ENCODE measurements at places on chromosomes 6 and 20.

- DNase-seq: no peak
Measured at GRCh38 chr20:9301129-9302090, 213.0 kb upstream of the LAMP5 start.

GRCh38 chr20:9093218-9093957 lies 24.5 kb downstream of the PLCB4 start:
- no peak for DNase-seq

DNA sequence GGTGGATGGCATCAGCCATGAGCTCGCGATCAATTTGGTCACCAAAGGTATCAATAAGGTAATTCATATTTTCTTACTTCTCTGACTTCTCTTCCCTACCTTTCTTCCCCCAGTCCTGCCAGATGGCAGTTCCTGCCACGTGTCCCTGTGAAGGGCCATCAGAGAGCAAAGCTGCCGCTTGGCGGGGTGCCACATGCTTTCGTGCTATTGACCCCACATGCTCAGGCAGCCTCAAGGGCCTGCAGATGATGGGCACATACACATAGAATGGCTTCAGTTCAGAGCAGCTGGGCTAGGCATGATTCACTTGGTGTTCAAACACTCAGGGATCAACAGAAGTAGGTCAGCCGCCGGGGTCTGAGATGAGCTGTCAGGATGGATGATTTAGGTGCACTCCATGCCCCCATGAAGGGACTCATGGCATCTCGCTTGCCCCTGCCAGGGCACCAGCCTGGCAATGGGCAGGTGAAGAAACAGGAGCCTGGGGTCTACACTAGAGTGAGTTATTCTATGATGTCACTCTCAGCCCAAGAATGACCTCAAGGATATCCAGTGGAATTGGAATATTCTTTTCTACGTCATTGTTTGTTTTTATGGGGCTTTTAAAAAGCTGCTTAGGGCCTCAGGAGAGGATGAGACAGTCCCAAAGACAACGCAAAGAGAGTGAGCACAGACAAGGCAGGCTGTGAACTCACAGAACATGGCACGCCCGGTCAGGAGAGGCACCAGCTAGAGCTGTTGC lies 25.5 kb downstream of the BANF2 start:
- no peak for DNase-seq

GRCh38 chr6:126716032-126716431 lies 376.1 kb downstream of the CENPW start:
- DNase-seq: no peak

DNA sequence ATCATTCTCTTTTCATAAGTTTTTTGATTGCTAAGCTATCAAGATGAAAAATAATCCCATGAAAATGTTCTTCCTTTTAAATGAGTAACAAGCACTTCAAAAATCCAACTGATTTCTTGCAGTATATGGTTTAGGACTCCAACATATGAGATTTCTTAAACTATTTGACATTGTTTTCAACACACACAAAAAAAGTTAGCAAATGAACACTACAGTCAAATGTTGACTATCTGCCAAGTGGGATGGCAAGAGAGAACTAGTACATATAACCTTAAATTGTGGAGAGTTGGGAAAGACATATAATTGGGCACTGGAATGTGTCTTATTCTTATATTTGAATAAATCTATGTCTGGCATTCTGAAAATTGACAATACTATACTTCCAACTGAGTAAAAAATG lies 15.6 kb downstream of the COL21A1 start:
- no peak for DNase-seq

- no peak for DNase-seq
Measured at GRCh38 chr6:151488226-151488625, 5.6 kb upstream of the CCDC170 start.

DNA sequence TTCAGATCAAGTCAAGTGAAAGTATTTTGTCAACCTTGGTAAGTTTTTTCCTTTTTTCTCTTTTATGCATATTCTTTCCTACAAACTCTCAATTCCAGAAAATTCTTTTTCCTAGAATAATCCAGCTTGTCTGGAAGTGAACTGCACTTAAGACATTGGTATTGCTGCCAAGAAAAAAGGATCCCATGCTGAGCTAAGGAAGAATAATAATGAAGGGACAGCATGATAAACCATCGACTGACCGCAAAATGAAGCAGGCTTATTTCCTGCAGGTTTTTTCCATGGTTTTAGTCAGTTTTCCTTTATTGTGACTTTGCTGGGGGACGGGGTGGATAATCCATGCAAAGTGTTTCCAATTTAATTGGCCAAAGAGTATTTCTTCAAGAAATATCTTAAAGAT lies 857.6 kb upstream of the SLC35B3 start:
- DNase-seq: no peak

DNA sequence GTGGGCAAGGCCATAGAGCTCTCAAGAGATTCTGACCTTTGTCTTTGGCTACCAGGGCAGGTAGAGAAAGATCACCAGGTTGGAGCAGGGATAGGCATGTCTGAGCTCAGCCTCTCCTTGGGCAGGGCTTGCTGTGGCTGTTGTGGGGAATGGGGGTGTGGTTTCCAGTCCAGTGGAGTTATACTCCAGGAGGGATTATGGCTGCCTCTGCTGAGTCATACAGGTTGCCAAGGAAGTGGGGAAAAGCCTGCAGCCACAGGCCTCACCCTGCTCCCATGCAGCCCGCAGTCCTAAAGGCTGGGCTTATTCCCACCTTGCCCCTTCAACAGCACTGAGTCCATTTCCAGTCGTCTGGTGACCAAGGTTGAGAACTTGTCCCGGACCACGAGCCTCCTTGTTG lies 21.9 kb downstream of the MEP1A start:
- no peak for DNase-seq

- DNase-seq: peak; percentile 60
Measured at GRCh38 chr6:75893058-75893775, 144.2 kb downstream of the MYO6 start.

DNA sequence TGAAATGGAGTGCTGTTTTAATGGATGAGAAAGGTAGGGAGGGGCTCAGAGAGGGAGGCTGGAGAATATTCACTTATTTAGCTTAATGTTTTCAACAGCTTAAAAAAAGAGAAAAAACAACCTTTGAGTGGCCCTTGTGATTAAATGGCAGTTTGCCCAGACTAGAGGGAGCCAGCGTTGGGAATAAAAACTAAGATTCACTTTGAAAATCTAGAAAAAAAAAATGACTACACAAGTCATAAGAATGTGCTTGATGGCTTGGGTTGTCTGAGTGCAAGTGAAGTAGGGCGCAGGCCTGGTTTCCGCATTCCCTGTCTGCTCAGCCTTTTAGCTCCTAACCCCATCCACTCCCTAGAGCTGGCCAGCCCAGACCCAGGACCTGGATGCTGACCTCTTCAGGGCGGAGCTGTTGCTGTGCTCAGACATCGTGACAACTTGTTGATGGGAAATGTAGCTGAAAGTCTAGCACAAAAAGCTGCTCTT lies 28.9 kb downstream of the UTRN start:
- no peak for DNase-seq

- DNase-seq: no peak
Measured at GRCh38 chr6:74756923-74757322, 448.9 kb downstream of the COL12A1 start.

DNA sequence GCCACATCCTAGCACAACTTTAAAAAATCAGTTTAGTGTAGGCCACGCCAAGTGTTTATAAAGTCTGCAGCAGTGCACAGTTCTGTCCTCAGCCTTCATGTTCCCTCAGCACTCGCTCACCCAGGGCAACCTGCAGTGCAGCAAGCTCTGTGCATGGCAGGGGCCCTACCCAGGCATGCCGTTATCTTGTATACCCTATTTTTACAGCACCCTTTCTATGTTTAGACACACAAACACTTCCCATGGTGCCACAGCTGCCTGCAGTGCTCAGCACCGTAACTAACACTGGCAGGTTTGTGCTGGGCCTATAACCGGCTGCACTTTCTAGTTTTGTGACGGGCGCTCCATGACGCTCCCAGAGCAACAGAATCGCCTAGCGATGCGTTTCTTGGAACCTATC lies 43.8 kb downstream of the ZBTB46 start:
- no peak for DNase-seq

DNA sequence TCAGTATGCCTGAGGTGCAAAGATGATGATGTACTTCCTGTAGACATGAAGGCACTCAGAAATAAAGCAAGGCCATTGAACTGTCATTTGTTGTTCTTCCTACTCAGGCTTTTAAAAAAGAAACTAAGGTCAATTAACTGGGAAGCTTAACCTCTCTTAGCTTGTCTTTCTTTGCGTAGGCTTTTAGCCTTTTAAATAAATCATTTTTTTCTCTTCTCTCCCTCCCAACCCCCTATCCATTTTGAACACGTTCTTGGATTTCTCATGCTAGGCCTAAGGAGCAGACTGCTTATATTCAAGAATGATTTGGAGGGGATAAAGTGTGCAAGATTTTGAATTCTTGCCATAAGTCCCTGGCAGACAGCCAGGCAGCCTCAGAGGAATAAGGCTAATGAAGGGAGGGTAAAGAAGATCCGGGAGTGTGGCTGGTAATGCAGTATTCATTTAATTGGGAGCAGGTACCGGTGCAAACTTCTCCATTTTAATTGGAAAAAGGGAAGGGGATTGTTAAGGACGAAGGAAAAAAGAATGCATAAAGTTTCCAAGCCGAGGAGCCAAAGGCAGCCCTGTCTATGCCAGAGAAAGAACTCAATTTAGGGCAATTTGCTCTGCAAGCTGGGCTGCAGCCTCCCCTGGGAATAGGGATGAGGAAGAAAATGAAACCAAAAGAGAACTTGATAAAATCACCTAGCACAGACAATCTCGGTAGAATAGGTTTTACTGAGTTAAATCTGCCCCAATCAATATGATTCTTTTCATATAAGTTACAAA lies 343.8 kb upstream of the MMS22L start:
- peak; percentile 36 for DNase-seq

DNA sequence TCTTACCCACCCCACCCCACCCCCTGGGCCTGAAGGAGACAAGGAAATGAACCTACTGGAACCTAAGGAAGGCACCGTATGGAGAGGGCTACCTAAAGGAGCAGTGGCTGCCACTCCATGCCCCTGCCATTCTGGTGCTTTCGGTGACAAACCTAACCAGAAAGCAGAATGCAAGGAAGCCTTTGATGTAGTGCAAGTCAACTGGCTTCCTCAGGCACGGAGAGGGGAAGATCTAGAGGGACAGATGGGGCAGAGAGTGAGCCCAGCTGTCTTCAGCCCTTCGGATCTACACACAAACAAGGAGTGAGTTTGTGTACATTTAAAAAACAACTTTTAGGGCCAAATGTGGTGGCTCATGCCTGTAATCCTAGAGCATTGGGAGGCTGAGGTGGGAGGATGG lies 39.5 kb downstream of the PPP1R16B start:
- no peak for DNase-seq

- DNase-seq: no peak
Measured at GRCh38 chr6:129105793-129106192, 222.9 kb downstream of the LAMA2 start.
